ENCODE measurements at places on chromosomes 1 and 21.

DNA sequence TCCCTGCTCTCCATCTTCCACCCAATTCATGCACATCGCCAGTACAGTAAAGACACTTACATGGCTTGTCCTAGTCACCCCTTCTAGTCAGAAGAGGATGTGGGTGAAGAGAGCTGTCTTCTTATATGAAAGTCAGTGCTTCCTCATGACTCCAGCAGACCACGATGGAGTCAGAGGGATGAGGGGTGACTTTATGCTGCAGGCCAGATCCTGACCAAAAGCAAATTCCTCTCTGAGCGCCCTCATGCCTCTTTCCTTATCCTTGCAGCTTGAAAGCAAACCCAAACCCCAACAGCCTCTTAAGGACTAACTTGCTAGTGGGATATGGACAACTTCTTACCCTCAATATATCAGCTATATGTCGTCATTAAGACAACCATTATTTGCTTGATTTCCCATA, 348.2 kb upstream of the DUSP10 start:
- DNase-seq, result no peak

- no peak for DNase-seq
Measured at GRCh38 chr1:201507360-201507675, 395 bp upstream of the CSRP1 start.

GRCh38 chr1:85572574-85572973, 8.0 kb upstream of the CCN1 start:
- no peak for DNase-seq

DNA sequence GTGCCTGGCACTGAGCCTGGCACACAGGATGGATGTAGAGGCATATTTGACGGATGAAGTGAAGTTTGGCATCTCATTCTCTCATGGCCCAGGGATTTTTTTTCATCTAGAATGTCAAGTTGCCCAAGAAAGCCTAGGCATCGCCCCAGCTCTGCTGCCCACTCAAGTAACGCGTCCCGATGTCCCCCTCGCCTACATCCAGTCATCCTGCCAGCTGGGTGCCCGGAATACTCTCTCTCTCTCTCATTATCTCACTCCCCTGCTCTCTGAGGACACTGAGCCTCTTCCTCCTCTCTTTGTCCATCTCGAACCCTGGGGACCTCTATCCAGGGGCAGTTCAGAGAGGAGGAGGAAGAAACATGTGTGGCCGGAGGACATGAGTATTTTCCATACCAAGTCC, 142.3 kb upstream of the ZC3H12A start:
- no peak for DNase-seq

GRCh38 chr1:156553860-156554485, 18.4 kb downstream of the IQGAP3 start:
- no peak for DNase-seq

DNA sequence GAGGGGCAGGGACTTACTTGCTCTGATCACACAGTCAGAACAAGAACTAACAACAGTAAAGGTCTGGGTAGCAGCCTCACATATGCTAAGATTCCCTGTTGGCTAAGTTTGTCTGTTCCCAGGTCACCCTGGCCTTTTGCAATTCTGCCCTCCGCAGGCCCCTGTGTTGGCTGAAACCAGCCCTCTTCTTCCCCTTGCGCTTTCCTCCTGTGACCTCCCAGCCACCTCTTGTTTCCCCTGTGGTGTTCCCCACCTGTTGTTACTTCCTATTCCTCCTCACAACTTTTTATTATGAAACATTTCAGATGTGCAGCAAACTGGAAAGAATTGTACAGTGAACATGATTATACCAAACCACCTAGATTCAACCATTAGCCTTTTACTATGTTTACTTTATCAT, 23.4 kb downstream of the MAPKAPK2 start:
- DNase-seq, result no peak

GRCh38 chr1:202836623-202837403, 26.1 kb downstream of the PCAT6 start:
- DNase-seq, result no peak

DNA sequence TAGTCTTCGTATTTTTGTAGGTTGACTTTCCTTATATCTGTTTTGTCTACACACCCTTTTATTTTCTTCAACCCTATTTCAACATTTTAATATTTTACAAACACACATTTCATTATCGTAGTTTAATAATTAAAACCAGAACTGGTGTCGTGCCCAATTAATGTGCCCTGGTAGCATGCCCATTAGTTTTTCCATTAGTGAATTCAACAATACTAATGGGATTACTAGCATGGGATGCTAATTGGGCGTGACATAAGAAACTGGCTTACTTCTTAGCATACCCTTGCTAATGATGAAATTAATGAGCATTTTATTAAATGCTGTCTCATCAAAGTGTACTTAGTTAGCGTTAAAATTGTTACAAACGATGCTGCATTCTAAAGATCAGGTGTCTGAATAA, 332.7 kb downstream of the USH2A start:
- DNase-seq, result no peak

GRCh38 chr21:42374457-42374856, 8.1 kb upstream of the TFF1 start:
- no peak for DNase-seq

DNA sequence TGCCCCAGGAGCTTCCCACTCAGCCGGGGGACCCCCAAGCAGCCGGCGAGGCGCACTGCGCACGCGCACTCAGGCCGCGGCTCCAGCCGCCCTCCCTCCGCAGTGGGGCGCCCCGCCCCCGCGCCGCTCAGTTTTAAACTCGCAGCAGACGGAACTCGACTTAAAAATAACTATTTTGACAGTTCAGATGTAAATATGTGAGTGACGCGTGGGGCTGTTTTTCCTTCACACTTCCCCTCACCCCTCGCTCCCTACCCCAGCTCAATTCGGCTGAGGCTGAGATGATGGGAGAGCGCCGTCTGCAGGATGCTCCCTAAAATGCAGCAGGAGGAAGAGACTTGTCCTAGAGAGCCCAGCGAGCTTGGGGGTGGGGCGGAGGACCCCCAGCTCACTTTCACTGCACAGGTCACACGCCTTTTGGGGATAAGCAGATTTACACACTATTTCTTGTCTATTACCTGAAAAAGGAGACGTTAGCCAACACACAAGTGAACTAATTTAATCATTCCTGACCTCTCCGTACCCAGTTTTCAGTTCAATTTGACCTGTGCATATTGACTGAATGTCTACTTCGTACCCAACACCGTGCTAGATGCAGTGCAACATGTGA, 8.9 kb upstream of the LEMD1 start:
- DNase-seq, result no peak

- DNase-seq, result no peak
Measured at GRCh38 chr1:45635211-45635610, 11.4 kb upstream of the CCDC17 start.

DNA sequence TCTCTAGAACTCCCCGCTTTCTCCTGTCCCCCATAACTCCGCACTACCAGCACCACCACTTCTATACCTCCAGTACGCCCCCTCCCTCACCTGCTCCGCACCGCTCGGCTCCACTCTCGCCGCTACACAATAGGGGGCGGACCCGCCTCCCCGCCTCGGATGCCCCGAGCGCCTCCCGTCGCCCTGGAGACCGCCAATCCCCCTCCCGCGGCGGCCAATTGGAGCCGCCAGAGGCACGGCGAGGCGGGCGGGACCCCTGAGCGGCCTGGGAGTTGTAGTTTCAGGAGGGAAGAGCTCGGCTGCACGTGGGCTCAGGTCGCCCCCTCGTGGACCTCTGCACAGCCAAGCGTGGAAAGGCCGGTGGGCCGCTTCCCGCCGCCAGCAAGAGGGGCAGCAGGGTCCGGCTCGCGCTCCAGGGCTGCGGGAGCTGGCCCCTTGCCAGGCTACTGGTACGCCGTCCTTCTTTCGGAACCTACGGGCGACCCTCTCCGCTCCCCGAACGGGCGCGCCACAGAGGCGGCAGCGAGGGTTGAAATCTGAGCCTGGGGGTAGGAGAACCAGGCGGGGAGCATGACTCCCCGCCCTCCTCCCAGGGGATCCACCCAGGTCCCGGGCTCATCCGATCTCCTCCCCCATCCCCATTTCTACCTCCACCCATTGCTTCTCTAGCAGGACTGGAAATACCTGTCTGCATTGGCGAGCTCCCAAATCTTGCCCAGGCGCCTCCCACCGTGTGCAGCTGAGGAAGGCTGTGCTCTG, at the start of gene IGSF9:
IGSF9 (minus strand) TSS at position 131 of the 759 bp plus-strand sequence. CDS start 2,159 bp downstream, outside the sequence.
- DNase-seq, result peak; percentile 72

DNA sequence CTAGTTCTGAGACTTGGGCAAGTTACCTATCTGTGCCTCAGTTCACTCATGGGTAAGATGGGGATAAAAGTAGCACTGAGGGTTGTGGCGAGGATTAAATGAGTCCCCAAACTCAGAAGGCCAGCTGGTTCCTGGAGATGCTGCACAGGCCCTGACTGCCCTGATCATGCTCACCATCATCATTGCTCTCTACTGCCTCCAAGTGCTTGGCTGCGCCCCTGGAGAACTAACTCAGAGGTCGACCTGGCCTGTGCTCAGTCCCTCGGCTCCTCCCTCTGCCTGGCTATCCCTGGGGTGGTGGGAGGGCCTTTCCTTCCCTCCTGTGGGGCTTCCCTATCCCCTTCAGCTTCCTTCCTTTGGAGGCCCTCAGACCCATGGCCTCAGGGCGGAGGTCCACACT, 5.6 kb downstream of the SLC5A9 start:
- no peak for DNase-seq

- DNase-seq, result no peak
Measured at GRCh38 chr1:177219554-177220458, 49.0 kb downstream of the BRINP2 start.

DNA sequence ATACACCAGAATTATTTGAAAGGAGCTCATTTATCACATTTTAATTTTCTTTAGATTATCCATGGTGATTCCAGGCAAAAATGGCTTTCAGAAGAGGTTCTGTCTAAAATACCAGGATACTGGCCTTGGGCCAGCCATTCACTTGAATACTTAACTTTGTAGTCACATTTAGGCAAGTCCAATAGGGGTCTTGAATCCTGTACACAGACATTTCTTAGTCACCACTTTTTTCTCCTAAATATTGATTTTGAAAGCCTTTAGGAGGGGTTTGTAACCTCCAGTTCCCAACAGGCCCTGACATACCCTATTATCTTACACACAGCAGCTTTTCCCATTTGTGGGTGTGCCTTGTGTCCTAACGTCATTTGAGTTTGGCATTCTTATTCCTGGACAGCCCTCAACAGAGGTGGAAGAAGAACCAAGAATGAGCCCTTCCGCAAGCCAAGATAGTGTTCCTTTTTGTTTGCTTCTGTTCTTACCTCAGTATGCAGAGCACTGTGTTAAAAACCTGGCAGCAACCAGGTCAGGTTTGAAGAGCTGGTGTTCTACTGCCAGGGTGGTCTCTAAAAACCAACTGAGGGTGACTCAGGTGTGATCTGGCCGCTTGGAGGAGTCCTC, 19.5 kb downstream of the MAP3K7CL start:
- DNase-seq, result no peak

GRCh38 chr21:27643326-27643725, 676.4 kb upstream of the ADAMTS5 start:
- DNase-seq, result no peak

- no peak for DNase-seq
Measured at GRCh38 chr1:56473582-56474270, 105.6 kb downstream of the PLPP3 start.

DNA sequence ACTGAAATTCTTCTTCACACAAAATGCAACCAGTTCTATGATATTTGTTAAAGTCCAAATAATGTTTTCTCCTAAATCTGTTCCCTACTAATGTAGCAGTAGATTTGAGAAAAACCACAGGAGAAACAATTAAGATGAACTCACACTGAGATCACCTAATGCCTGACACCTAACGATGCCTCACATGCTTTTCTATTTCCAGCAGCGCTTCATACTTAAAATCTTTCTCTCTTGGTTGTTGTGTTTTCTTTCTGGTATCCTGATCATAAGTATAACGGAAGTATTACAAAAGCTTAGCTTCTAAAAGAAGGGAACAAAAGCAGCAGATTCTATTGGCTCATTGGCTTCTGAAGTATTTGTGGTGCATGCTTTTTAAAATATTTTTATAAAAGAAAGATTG, 267.2 kb upstream of the SGIP1 start:
- no peak for DNase-seq

DNA sequence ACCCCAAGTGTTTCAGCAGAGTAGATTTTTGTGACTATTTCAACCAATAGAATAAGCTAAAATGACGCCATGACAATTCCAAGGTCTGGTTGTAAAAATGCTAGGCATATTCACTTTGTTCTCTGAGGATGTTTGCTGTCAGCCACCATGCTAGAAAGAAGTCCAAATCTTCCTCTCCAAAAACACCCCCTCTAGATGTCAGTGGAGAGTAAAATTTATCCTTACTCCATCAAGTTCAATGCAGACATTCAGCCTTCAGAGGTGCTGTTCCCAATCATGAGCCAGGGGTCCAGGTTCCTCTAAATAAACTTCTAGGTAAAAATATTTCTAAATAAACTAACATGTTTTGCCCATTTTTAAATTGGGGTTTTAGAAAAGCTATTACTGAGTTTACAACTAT, 395.4 kb upstream of the ADAMTS5 start:
- no peak for DNase-seq

DNA sequence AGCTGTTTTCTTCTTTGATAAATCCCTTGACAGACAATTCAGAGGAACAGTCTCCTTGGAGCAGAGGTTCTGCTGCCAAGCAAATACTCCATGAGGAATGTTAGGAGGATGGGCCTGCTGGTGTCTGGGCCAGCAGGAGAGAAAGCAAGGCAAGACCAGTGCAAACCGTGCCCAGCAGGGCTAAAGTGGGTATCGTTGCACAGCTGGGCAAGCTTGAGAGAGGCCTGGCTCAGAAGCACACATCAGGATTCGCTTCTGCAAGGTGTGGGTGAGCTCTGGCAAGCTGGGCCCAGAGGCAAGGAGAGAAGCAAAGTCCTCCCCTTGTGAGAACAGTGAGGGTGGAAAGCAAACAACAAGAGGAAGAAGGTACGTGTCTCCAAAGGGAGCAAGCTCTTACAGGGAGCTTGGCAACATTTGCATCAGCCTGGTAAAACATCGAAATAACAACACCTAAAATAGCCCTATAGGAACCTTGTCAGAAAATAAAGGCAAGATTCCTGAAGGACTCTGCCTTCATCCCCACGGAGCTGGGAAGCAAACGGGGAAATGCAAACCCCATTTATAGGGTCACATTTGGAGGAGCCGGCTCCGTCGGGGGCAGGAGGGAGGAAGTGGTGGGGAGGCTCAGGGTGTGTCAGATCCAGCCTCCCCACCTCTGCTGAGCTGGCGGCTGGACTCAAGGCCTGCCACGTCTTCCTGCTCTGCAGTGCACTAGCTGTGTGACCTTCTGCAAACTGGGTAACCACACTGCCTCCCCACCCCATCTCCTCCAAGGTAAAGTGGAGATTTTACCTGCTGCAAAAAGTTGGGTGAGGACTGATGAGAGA, 62.3 kb upstream of the HIVEP3 start:
- DNase-seq, result no peak

- DNase-seq, result peak; percentile 4
Measured at GRCh38 chr1:158527190-158527815, 26.9 kb downstream of the OR6Y1 start.

DNA sequence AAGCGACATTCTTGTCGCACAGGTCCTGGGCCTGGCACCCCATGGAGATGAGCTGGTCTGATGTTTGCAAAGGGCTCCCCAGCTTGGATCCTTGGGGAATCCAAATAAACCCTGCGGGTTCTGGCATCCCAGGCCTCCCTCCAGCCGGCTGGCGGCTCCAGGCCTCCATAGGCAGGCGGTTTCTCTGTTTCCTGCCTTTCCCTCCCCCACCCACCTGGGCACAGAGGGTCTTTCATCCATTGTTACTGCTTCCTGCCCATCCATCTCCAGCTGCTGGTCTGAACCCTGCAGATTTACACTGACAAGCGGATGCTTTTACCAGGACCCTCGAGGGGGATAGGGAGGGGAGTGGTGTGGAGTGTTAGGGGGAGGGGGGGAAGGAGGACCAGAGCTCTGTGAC, 39.1 kb upstream of the ID3 start:
- peak; percentile 66 for DNase-seq
